ENCODE measurements at places on chromosomes 11 and 22. TPM values are rescaled to one million over a fixed set of nuclear protein-coding genes. Genes with fewer than 3 reads are reported as not detected.

- DNase-seq, result no peak
Measured at GRCh38 chr22:42069801-42070516, 653 bp downstream of the NAGA start.

Gene OR2D2
- not detected for total RNA-seq

GRCh38 chr11:5580577-5580976, at the start of gene OR52B6:
OR52B6 (plus strand) TSS chr11:5580877; CDS start chr11:5580877, 0 bp downstream.
- DNase-seq, result no peak

DNA sequence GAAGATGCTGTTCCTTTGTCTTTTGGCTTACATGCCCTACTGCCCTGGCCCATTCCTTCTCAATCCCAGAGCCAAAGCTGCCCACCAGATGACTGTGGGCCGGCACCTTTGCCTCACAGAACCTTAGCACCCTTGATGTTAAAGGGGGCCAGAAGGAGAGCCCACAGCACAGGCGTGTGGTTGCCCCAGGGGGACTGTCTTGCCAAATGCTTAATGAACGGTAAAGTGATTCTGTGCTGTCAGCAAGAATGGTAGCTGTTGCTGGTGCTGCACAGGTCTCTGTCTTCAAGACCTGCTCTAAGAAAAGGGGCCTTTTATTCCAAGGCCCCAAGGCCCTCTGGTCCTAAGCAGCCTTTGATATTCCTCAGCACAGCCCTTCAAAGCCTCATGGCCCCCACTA, 113.3 kb downstream of the MORC2 start:
- no peak for DNase-seq

GRCh38 chr11:39690856-39691255, 1768.6 kb downstream of the LRRC4C start:
- DNase-seq, result no peak

DNA sequence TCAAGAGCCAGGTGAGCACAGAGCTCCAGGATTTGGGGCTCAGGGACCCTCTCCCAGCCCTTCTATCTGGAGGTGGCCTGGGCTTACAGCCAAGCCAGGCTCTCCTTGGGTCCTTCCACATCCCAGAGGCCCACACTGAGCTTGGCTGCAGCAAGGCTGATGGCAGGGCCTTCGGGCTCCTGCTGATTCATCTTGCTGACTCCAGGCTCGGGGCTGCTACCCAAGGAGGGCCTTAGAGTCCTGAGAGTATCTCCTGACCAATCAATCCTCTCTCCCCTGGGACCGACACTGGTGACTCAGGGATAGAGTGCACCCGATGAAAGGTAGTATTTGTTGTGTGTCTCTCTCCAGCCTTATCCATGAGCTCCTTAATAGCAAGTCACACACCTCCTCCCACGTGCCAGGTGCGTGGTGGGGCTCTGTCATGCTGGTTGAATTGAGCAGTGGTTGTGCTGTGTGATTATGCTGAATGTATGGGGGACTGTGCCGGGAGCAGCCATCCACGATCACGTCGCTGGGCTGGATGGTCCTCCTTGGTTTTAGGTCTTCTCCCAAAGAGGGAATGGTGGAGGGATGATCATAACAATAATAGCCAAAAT, 62.3 kb downstream of the GRIK4 start:
- no peak for DNase-seq

- no peak for DNase-seq
Measured at GRCh38 chr11:8838248-8838647, 72.7 kb upstream of the AKIP1 start.

Gene RIC3
- total RNA-seq, result 23.8 TPM

DNA sequence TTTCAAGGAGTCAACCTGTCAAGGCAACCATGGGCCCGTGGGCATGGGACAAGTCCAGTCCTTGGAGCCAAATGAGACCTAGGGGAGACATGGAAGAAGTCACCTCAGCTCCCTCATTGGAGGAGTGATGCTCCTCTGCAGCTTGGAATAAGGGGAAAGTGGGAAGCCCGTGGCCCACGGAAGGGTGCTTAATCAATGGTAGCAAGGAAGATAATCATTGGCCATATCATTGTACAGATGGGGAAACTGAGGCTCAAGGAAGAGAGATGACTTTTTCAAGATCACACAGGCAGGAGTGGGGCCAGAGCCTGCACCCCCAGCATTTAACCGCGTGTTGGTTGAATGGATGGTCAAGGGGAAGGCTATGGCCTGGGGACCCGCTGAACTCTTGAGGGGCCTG, 133.0 kb downstream of the OSBP2 start:
- DNase-seq, result no peak

DNA sequence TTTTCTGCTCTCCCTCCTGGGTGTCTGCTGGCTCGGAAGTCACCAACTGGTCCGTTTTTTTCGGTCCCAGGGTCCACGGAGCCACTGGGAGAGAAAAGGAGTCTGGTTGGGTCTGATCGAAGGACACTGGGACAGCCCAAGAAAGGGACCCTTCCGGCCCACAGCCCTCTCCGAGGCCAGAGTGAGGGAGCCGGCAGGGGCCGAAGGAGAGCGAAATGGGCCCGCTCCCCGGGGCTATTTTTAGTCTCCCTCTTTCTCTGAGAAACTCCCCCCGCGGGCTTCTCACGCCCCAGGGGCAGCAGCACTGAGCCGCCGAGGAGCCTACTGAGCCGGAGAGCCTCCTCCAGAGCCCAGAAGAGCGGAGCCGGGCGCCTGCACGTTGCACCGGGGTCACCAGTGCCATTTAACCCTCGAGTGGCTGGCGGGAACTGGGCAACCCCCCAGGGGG, 1.9 kb downstream of the ESAM start:
- no peak for DNase-seq

Gene UBQLN3
- 0.26 TPM for total RNA-seq

- no peak for DNase-seq
Measured at GRCh38 chr11:10505278-10506007, 35.5 kb downstream of the RNF141 start.

- no peak for DNase-seq
Measured at GRCh38 chr22:46043816-46044620, 67.1 kb upstream of the WNT7B start.

Gene NNMT
- total RNA-seq, result 49.6 TPM

GRCh38 chr22:50581950-50582492, 628 bp downstream of the CHKB start:
- DNase-seq, result no peak

Gene KRTAP5-10
- not detected for total RNA-seq

GRCh38 chr11:70737816-70738630, 339.7 kb downstream of the CTTN start:
- no peak for DNase-seq

- no peak for DNase-seq
Measured at GRCh38 chr22:26781596-26781995, 124.2 kb downstream of the MIAT start.

DNA sequence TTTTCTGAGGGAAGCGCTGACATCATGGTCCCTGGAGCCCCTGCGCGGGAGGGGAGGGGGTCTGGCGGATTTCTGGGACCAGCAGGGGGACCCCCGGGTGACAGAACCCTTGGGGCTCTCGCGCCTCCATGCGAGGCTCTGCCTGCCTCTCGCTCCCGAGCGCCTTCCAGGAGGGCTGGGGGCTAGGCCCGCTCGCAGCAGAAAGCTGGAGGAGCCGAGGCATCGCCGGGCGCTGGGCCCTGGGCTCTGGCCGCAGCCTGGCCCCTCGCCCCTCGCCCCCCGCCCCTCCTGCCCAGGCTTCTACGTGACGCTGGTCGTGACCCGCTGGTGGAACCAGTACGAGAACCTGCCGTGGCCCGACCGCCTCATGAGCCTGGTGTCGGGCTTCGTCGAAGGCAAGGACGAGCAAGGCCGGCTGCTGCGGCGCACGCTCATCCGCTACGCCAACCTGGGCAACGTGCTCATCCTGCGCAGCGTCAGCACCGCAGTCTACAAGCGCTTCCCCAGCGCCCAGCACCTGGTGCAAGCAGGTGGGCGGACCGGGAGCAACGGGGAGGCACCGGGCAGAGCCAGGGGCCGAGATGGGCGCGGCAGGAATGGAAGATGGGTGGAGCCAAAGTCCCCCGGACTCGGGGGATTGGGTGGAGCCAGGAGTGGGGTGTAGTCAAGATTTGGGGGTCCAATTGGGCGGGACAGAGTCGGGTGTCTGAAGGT, 5.4 kb downstream of the BEST1 start:
- no peak for DNase-seq

DNA sequence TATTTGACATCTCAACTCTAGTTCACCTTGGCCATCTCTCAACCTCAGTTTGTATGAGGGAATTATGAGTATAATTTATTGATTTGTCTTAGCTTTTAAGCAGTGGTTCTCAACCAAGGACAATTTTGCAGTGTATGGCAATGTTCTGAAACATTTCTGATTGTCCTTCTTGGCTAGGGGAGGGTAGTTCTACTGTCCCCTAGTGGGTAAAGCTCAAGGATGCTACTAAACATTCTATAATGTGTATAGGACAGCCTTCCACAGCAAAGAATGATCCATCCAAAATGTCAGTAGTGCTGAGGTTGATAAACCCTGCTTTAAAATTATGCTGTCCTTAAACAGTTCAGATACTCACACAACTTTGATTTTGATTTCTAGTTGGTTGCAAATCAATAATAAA, 78.1 kb upstream of the ALKBH3 start:
- DNase-seq, result no peak

Gene TESMIN
- 4.9 TPM for total RNA-seq

- DNase-seq, result no peak
Measured at GRCh38 chr11:18684267-18684666, 14.3 kb upstream of the TMEM86A start.

DNA sequence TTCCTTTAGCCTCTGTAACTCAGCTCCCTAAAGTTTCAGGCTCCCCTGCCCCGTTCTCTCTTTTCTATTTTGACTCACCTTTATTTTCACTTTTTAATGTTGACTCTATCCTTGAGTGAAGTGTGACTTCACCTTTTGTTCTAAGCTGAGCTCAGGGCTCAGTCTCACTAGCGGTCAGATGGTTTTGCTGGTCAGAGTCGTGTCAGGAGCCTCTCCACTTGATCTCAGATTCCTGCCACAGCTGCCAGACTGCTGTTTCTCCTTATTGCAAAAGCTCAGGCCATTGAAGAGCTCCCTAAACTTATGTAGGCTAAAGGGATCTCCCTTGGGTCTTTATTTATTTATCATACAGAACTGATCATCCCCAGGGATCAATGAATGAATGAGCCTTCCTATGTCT, 13.7 kb upstream of the POU2AF2 start:
- no peak for DNase-seq

DNA sequence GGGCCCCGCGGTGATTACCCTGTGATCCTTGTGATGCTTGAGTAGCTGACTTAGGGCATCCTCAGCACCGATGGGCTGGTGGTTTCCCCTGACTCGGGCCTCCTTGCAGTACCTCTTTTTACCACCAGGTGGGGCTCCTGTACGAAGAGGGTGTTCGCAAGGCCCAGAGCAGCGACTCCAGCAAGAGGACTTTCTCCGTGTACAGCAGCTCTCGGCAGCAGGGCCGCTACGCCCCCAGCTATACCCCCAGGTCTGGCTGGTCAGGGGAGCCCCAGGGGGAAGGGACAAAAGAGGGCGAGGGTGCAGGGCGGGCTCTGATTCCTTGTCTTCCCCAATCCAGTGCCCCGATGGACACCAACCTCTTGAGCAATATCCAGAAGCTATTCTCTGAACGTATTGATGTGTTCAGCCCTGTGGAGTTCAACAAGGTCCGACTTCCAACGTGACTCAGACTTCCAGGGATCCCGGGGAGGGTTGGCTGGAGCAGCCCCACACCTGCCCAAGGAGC, 1.3 kb upstream of the TM7SF2 start:
- peak; percentile 90 for DNase-seq

DNA sequence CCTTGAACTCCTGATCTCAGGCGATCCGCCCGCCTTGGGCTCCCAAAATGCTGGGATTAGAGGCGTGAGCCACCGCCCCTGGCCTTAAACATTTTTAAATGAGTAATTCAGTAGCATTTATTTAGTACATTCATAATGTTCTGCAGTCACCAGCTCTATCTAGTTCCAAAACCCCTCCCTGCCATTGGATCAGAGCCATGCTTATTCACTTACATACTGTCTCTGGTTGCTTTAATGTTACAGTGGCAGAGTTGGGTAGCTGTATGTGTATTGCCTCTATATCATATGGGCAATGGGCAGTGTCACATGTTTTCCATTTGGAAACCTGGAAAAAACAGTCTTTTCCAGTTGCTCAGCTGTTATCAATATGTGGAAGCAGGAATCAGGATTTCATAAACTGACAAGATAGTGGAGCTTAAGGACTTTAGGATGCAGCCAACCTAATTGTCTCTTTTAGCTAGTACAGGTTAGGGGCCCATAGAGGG, 10.5 kb downstream of the COA4 start:
- no peak for DNase-seq

Gene PAMR1
- total RNA-seq, result 7.6 TPM

Gene MCHR1
- 0.23 TPM for total RNA-seq

DNA sequence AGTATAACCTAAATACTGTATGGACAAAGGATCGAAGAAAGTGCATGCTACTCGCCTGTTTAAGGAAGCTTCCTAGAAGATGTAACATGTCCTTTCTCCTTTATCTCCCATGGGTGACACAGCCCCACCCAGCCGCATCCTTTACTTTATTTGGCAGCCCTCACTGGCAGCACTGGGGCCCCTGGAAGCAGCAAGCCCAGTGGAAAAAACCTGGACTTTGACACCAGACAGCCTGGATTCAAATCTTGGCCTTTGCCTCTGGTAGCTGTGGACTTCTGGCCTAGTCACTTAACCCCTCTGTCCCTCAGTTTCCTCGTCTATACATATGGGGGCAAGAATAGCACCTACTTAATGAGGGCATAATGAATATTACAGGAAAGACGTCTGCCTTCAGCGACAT, 67.1 kb downstream of the MYEOV start:
- no peak for DNase-seq

Gene OR8A1
- not detected for total RNA-seq

- peak; percentile 27 for DNase-seq
Measured at GRCh38 chr11:113991170-113991569, 16.3 kb downstream of the HTR3A start.

DNA sequence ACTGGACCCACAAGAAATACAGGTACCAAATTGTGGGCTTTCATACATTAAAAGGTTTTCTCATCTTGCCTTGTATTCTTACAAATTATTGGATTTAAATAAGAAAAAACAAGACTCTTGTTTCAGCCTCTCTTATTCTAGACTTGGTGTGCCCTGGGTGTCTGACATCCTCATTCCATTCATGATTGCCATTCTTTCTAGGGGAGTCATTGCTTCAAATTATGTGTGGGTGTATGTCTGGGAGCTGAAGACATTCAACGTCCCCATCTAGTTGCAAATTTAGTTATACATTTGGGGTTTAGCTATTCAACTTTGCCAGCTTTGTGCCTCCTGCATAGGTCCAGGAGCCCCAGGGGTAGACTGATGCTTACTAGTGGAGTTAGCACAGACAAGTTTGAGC, 18.1 kb downstream of the MAML2 start:
- DNase-seq, result no peak

GRCh38 chr11:56196705-56197104, 20.3 kb downstream of the OR5J2 start:
- no peak for DNase-seq

Data from mucosa of gallbladder (tissue), 1 donor.